ENCODE measurements at places on chromosomes 1 and 21. TPM values are rescaled to one million over a fixed set of nuclear protein-coding genes. Genes with fewer than 3 reads are reported as not detected.

The TDRD5 gene
- total RNA-seq, result not detected

The KCNK1 gene
- 0.09 TPM for total RNA-seq

The TMEM240 gene
- total RNA-seq, result 0.47 TPM

The UTS2 gene
- total RNA-seq, result not detected

The TMEM51 gene
- 19.2 TPM for total RNA-seq

The LRRC53 gene
- total RNA-seq, result not detected

The PLA2G5 gene
- total RNA-seq, result not detected

The MCOLN2 gene
- 1.4 TPM for total RNA-seq

The LRIF1 gene
- total RNA-seq, result 35.4 TPM

The LCE1B gene
- not detected for total RNA-seq

The RSPH1 gene
- total RNA-seq, result not detected

- no peaks in the 10 kb centered on the region for H3K27me3 ChIP-seq
- peak; percentile 32 for DNase-seq
- no peak overlapping the region for H3K27ac ChIP-seq
Observed at GRCh38 chr1:119787776-119788175, 19.1 kb upstream of the HMGCS2 start.

DNA sequence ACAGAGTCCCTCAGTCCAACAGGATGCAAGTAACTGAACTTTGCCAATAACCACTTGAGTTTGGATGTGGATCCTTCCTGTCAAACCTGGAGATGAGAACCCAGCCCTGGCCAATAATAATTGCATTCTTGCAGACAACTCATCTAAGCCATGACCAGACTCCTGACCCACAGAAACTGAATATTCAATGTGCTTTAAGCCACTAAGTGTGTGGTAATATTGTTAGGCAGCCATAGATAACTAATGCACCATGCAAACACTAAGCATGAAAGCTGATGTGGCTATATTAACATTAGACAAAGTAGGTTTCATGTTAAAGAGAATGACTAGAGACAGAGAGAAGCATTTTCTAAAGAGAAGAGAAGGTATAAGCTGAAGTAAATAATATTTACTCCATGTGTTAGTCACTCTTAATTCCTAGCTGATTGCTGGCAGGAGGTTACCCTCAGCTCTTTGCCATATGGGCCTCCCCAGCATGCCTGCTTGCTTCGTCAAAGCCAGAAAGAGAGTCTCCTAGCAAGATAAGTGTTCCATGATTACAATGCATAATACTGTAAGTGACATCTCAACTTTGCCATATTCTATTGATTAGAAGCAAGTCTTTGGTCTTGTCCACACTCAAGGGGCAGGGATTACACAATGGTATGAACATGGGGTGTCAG, 276.4 kb upstream of the PLXNA2 start:
- H3K27me3 ChIP-seq, result no peaks in the 10 kb centered on the region
- no peak for DNase-seq
- no peaks in the 10 kb centered on the region for H3K4me1 ChIP-seq
- no peak overlapping the region for H3K4me3 ChIP-seq
- no peak overlapping the region for H3K27ac ChIP-seq

GRCh38 chr1:175090780-175091179, 23.1 kb downstream of the TNN start:
- no peak overlapping the region for H3K27ac ChIP-seq
- DNase-seq, result no peak
- no peaks in the 10 kb centered on the region for H3K36me3 ChIP-seq
- no peaks in the 10 kb centered on the region for H3K27me3 ChIP-seq
- peaks cover 11% of the 10 kb centered on the region for H3K4me1 ChIP-seq

- H3K36me3 ChIP-seq, result no peaks in the 10 kb centered on the region
- no peak overlapping the region for H3K27ac ChIP-seq
- no peaks in the 10 kb centered on the region for H3K4me1 ChIP-seq
- no peak for DNase-seq
- H3K4me3 ChIP-seq, result no peak overlapping the region
Observed at GRCh38 chr1:196205882-196206281, 402.4 kb downstream of the KCNT2 start.

DNA sequence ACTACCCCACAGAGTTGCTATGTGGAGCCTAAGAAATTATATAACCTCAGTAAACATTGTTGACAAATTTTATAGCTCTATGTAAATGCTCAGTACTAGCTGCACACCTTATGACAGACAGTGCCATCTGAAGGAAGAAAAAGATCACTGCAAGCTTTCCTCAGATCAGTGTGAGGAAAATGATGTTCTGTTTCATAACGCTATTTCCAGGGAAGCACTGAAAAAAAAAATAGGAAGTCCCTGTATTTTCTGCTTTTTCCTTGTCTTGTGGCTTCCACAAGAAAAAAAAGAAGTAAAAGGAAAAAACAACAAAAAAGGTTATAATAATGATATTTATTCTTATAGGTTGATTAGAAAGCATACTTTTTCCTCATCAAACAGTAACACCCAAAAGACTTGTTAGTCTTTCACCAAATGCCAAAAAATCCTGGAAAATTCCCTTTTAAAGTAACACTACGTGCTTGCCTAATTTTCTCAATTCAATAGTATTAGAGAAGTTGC, 23.2 kb downstream of the LYST start:
- no peak overlapping the region for H3K27ac ChIP-seq
- H3K27me3 ChIP-seq, result no peaks in the 10 kb centered on the region
- DNase-seq, result peak; percentile 32
- no peaks in the 10 kb centered on the region for H3K36me3 ChIP-seq
- no peaks in the 10 kb centered on the region for H3K4me1 ChIP-seq

DNA sequence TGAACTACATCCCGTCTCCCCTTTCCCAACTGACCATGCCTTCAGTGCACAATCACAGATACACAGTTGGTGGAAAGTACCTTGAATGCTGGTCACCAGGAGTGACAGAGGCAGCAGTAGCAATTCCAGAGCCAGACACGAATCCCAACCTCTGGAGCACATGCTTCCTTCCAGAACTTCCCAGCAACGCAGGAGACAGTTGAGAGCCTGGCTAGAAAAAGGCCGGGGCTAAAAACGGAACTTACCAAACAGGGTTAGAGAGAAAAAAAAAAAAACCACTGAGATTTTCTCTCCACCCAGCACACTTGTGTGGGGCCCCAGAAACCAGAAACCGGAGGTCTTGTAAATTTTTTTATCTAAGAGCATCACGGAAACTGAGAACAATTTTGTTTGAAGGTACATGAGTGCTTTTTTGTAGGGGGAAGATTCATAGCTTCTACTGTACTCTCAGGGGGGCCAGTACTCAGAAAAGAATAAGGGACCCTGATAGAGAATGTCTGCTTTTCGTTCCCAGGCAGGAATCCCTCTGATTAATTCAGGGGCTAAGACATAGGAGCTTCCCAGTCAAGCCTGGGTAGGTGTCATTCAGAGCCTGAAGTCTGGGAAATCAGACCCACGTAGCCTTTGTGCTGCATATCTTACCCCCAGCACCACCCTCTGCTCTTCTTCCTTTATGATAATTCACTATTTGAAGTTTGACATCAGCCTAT, at the start of gene CD48:
Gene CD48 (minus strand): TSS at position 221 of the 710 bp plus-strand sequence. CDS start 59 bp downstream, at position 162.
- peaks cover 19% of the 10 kb centered on the region for H3K27me3 ChIP-seq
- no peak within 1 kb of the TSS for H3K27ac ChIP-seq
- no peaks in the 10 kb centered on the region for H3K36me3 ChIP-seq
- H3K4me1 ChIP-seq, result no peaks in the 10 kb centered on the region

- no peak overlapping the region for H3K27ac ChIP-seq
- H3K4me3 ChIP-seq, result no peak overlapping the region
- DNase-seq, result no peak
- no peaks in the 10 kb centered on the region for H3K36me3 ChIP-seq
- no peaks in the 10 kb centered on the region for H3K27me3 ChIP-seq
Observed at GRCh38 chr1:247445526-247446356, 12.2 kb downstream of the OR2B11 start.

- no peak overlapping the region for H3K27ac ChIP-seq
- H3K4me3 ChIP-seq, result no peak overlapping the region
- H3K4me1 ChIP-seq, result peaks cover 9% of the 10 kb centered on the region
- H3K27me3 ChIP-seq, result no peaks in the 10 kb centered on the region
Observed at GRCh38 chr1:222583079-222583478, 6.7 kb downstream of the TAF1A start.

GRCh38 chr1:180169640-180170195, 15.0 kb downstream of the QSOX1 start:
- H3K27me3 ChIP-seq, result no peaks in the 10 kb centered on the region
- H3K4me3 ChIP-seq, result no peak overlapping the region
- no peaks in the 10 kb centered on the region for H3K4me1 ChIP-seq
- no peak overlapping the region for H3K27ac ChIP-seq
- H3K36me3 ChIP-seq, result peaks cover 21% of the 10 kb centered on the region

GRCh38 chr1:226304291-226304955, 4.5 kb downstream of the LIN9 start:
- peaks cover 9% of the 10 kb centered on the region for H3K4me1 ChIP-seq
- no peak for DNase-seq
- peaks cover 15% of the 10 kb centered on the region for H3K36me3 ChIP-seq
- H3K4me3 ChIP-seq, result no peak overlapping the region
- H3K27ac ChIP-seq, result no peak overlapping the region

DNA sequence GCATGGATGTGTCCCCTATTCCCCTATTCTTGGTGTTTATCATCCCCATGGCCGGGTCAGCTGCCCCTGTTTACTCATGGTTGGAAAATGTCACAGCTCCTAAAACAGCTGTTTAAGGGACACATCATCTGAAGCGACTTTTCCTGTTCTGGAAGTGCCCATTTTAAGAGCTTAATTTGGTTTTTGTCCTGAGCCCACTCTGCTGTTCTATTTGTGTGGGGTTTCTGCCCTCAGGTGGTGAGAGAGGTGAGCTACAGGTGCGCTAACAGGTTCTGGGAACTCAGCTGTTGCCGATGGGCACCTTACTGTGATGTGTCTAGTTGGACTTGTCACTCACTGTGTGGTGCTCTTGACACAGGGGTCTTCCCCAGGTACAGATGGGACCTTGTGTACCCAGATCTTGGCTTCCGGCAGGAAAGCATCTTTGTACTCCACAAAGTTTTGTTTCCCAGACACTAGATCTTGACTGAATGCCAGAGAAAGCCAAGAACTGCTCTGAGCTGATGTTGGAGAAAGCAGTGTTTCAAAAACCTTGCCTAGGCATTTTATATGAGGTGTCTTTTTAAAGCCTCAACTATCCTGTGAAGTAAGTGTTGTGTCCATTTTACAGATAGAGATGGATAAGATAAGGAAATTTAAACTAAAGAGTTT, 59.0 kb upstream of the CD1D start:
- DNase-seq, result no peak
- H3K4me3 ChIP-seq, result no peak overlapping the region
- no peaks in the 10 kb centered on the region for H3K4me1 ChIP-seq
- H3K27ac ChIP-seq, result no peak overlapping the region
- H3K27me3 ChIP-seq, result peaks cover 11% of the 10 kb centered on the region
- no peaks in the 10 kb centered on the region for H3K36me3 ChIP-seq

GRCh38 chr1:199700551-199700950, 327.0 kb upstream of the NR5A2 start:
- no peak overlapping the region for H3K4me3 ChIP-seq
- no peaks in the 10 kb centered on the region for H3K36me3 ChIP-seq
- DNase-seq, result no peak
- H3K27ac ChIP-seq, result no peak overlapping the region

DNA sequence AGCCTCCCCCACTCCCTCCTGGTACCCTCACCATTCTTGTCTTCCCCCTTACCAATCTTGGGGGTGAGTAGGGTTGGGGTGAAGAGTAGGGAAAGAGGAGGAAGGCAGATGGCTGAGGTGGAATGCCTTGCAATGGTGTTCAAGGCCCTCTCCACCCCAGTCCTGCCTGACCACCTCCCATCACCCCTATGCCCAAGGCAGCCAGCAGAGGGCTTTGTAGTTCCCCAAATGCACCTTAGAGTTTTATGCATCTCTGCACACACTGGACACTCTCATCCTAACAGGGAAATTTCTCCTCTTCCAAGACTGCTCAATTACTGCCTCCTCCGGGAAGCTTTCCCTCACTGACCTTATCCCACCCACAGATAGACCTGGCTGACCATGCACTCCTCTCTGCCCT, 15.4 kb downstream of the KIF17 start:
- H3K36me3 ChIP-seq, result no peaks in the 10 kb centered on the region
- no peak for DNase-seq
- H3K27ac ChIP-seq, result no peak overlapping the region
- H3K4me3 ChIP-seq, result no peak overlapping the region
- H3K4me1 ChIP-seq, result peaks cover 45% of the 10 kb centered on the region

- H3K4me3 ChIP-seq, result no peak overlapping the region
- no peak overlapping the region for H3K27ac ChIP-seq
- no peaks in the 10 kb centered on the region for H3K36me3 ChIP-seq
- H3K27me3 ChIP-seq, result no peaks in the 10 kb centered on the region
- no peak for DNase-seq
- no peaks in the 10 kb centered on the region for H3K4me1 ChIP-seq
Observed at GRCh38 chr1:215517441-215517891, 49.6 kb upstream of the KCTD3 start.

GRCh38 chr1:203860396-203861025, 888 bp upstream of the SNRPE start:
- H3K27ac ChIP-seq, result peak overlapping the region; percentile 15
- peaks cover 38% of the 10 kb centered on the region for H3K36me3 ChIP-seq
- H3K4me3 ChIP-seq, result peak overlapping the region; percentile 73

DNA sequence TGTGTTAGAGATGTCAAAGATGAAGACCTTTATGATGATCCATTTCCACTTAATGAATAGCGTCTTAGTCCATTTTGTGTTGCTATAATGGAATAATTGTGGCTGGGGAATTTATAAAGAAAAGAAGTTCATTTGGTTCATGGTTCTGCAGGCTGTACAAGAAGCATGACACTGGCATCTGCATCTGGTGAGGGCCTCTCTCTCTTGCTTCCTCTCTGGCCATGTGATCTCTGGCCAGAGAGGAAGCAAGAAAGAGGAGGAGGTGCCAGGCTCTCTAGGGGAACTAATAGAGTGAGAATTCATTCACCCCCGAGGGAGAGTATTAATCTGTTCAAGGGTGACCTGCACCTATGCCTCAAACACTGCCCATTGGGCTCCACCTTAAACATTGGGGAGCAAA, 242.8 kb downstream of the DISC1 start:
- H3K36me3 ChIP-seq, result no peaks in the 10 kb centered on the region
- no peak overlapping the region for H3K4me3 ChIP-seq
- no peaks in the 10 kb centered on the region for H3K27me3 ChIP-seq
- peaks cover 52% of the 10 kb centered on the region for H3K4me1 ChIP-seq

DNA sequence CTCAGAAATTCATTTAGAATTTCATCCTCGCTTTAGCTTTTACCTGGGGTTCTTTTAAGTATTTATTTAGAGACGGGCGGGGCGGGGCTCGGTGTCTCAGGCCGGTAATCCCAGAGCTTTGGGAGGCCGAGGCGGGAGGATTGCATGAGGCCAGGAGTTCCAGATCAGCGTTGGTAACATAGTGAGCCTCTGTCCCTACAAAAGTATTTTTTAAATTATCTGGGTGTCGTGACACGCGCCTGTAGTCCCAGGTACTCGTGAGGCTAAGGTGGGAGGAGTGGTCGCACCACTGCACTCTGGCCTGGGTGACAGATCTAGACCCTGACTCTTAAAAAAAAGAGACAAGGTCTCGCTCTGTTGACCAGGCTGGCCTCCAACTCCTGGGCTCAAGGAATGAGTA, 942 bp upstream of the RSBN1 start:
- no peaks in the 10 kb centered on the region for H3K27me3 ChIP-seq
- no peak overlapping the region for H3K4me3 ChIP-seq
- H3K27ac ChIP-seq, result peak overlapping the region; percentile 94
- no peak for DNase-seq
- H3K36me3 ChIP-seq, result peaks cover 9% of the 10 kb centered on the region
